ENCODE measurements at places on chromosomes 11 and 22.

DNA sequence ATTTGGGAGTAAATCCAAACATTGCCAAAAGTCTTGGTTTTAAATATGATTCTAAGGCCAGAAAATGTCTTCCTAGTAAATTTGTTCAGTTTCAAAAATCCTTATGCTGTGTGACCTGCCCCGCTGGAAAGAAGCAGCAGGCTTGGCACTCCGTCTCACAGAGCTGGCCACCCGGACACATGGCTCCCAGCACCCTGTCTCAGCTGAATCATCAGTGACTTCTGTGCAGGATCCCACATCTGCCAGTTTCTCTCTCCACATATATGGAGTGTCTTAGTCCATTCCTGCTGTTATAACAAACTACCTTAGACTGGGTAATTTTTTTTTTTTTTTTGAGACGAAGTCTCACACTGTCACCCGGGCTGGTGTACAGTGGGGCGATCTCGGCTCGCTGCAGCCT is 356.7 kb downstream of the TBC1D22A start:
- no peak for DNase-seq

- no peak for DNase-seq
Observed at GRCh38 chr11:38950867-38951266, 2352.8 kb upstream of the RAG2 start.

- DNase-seq: no peak
Observed at GRCh38 chr11:46456269-46457001, 64.9 kb upstream of the CHRM4 start.

DNA sequence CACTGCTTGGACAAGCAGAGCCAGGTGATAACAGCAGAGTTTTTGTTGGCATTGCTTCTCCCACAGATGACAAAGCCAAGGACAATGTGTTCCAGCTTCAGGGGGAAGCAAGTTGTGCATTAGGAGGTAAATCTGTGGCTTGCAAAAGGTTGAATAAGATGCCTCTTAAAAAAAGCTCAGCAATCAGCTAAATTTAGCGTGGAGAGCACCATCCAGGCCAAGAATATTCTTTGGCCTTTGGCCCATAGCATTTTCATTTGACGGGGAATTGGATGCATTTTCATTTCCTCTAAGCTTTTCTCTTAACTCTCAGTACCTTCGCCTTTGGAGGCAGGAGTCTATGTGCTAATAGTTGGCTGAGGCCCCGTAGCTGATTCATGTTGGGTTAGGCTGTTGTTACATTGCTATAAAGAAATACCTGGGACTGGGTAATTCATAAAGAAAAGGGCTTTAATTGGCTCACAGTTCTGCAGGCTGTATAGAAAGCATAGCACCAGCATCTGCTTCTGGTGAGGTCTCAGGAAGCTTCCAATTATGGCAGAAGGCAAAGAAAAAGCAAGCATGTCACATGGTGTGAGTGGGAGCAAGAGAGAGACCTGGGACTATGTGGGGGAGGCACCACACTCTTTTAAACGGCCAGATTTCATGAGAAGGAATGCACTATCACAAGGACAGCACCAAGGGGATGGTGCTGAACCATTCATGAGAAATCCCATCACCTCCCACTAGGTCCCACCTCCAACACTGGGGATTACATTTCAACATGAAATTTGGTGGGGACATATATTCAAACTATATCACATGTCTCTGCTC is 350.1 kb upstream of the C11orf87 start:
- DNase-seq: no peak

GRCh38 chr11:7489376-7489775 is 4.1 kb downstream of the OLFML1 start:
- no peak for DNase-seq

DNA sequence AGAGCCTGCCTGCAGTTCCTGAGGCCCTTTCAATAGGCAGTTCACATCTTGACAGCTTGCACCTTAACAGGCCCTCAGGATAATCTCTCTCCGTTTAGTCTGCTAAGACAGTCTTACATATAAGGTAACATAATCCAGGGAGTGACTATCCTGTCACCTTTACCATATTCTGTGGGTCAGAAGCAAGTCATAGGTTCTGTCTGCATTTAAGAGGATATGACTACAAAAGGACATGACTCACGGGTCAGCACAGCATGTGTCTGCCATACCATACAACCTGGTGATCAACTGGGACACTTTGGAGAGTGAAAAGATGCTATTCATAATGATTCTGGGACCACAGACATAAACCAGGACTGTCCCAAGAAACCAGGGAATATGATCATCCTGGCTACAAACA is 611.1 kb downstream of the SOX6 start:
- DNase-seq: no peak

GRCh38 chr11:27025312-27025955 is 15.2 kb upstream of the BBOX1 start:
- no peak for DNase-seq

DNA sequence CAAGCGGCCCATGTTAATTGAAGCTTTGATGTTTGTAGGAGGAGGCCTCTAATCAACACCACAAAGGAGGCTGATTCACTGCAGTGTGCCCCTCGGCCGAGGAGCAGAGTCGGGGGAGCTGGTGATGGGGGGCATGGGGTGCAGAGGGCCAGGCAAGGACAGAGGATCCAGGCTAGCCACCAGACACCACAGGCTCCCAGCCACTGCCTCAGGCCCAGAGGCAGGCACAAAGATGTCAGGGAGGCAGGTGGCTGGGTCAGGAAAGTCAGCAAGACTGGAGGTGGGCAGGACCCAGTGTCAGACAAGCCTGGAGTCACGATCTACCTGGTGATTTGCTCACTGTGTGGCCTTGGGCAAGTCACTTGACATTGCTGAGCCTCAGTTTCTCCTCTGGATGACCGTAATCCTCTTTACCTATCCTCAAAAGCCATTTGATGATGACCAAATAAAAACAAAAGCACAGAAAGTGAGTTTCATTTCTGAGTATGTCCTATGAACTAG is 121.0 kb downstream of the BUD13 start:
- no peak for DNase-seq

DNA sequence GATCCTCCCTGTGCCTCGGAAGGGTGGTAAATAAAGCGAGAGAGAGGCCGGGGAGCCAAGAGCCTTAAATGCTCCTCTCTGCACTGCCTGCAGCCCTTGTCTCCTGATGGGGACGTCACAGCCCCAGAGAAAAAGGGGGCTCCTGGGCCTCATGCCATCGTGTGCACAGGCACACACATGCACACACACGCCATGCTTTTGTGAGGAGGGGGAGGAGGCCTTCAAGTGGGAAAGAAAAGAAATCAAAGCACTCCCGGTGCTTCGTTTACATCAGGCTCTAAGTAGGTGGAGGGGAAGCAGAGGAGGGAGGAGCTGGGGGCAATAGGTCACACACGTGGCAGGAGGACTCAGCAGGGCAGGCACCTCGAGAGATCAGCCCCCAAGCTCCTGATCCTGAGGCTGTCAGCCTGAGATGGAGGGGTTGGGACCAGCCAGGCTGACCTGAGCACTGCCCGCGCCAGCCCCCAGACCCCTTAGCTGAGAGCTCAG is 68.2 kb upstream of the NECTIN1 start:
- no peak for DNase-seq

GRCh38 chr11:61293867-61294716 is 1.0 kb downstream of the VWCE start:
- DNase-seq: no peak

Measured in T-helper 1 cell (primary cell).